ENCODE measurements at places on chromosomes 13 and 19.

DNA sequence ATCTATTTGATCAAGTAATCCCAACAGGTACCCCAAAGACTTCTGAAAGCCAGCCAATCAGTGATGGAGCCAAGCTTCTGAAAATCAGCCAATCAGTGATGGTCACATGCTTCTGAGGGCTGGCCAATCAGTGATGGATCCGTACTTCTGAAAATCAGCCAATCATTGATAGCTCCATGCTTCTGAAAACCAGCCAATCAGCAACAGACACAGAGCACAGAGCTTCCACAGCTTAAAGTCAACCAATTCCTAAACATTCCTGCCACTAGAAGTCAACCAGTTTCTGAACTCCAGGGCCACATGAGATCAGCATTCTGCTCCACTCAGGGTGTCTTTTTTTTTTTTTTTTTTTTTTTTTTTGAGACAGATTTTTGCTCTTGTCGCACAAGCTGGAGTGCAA is 8.2 kb upstream of the HSD17B14 start:
- peak; percentile 49 for DNase-seq

DNA sequence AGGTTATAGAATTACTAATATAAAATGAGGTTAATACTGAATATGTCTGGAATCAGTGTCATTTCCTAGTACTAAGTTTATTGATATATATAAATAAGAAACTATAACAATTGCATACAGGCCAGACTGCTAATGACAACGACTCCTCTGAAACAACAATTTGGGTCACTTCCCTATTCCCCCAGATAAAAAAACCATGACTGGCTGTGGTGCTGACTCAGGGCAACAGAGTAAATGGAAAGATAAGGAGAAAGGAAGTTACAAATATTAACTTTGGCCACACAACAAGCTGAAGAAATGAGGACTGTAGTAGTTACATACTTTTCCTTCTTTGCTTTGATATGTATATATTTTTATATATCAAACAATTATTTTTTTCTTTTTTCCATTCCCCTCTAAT is 263.7 kb upstream of the PCDH9 start:
- no peak for DNase-seq

GRCh38 chr19:1473085-1473851 is 5.7 kb downstream of the C19orf25 start:
- no peak for DNase-seq

- no peak for DNase-seq
Observed at GRCh38 chr13:51004918-51005460, 95.4 kb downstream of the RNASEH2B start.

DNA sequence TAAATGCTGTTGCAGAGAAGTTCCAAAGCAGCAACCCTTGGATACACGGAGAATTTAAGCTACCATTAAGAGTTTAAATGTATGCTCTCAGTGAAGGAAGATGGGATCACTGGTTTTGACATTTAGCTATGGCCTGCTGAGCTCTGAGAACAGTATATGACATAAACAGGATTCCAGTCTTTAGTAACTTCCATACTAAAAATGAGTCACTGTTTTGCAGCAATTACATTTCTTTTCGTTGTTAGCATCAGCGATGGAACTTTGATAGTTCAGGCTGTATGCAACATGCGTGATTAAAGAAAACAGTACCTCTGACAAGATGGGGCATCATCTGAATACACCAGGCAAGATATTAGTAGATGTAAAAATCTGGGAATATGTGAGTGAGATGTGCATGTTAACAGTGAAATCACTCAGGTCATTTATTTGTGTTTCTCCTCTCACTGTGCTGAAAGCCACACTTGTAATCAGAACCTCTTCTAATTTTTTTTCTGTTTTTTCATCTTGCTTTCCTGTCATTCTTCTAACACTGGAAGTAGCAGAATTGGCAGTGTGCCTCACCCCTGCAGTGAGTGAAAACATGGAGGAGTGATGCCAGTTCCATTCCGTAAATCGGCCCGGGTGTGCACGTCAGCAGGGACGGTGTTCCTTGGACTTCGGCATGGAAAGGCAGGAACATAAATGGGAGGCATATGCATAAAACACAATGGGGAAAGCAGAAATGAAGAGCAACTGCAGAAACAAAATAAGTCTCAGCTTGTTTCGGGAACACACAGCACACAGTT is 361.5 kb downstream of the OXGR1 start:
- no peak for DNase-seq

DNA sequence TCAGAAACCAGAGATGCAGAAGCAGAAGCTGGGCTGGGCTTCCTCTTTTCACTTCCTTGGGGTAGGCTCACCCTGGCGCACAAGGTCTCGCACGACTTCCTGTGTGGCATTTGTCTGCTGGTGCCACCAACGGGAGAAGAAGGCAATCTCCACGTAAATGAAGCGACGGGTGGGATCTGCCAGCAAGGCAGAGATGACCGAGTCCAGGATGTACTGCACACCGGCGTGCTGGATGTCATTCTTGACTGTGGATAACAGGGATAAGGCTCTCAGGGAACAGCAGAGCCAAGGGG is 1.3 kb downstream of the MAN2B1 start:
- no peak for DNase-seq

- no peak for DNase-seq
Observed at GRCh38 chr19:12015015-12015752, 20.3 kb downstream of the ZNF433 start.

DNA sequence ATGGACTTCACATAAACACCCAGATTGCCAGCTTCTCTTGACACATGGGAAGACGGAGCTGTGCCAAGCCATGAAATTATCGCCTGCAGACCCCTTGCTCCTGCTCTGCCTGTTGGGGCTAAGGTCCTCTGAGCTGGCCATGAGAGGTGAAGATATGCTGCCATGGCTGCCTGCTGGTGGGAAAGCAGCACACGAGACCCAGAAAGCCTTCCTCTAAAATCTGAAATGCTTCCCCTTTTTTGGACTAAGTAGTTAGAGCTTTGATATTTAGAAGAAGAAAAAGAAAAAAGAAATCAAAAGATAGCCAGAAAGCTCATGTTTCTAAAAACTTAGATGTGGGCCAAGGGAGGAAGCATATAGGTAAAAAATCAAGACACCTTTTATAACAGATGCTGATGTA is 11.2 kb downstream of the WDFY2 start:
- DNase-seq: no peak

GRCh38 chr13:76397413-76397812 is 488.8 kb downstream of the KCTD12 start:
- no peak for DNase-seq

DNA sequence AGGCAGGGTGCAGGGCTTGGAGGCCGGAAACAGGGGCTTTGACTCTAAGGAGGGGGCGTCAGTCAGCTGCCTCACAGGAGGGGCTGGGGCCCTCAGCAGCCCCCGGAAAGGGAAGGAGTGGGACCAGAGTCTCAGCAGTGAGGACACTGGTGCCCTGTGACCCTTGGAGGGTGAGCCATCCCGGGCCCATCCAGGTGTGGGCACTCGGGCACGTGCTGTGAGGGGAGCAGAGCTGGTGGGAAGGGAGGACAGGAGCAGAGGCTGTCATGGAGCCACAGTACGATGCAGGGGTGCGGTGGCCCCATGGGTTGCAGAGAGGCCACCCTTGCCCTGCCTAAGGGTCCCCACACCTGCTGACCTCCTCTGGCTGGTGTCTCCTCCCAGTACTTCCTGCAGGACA is 19.1 kb upstream of the ZNF544 start:
- DNase-seq: no peak

GRCh38 chr13:27201661-27202060 is 30.1 kb upstream of the USP12 start:
- DNase-seq: peak; percentile 22

- peak; percentile 73 for DNase-seq
Observed at GRCh38 chr19:57850553-57851017, 926 bp downstream of the ZNF587 start.

DNA sequence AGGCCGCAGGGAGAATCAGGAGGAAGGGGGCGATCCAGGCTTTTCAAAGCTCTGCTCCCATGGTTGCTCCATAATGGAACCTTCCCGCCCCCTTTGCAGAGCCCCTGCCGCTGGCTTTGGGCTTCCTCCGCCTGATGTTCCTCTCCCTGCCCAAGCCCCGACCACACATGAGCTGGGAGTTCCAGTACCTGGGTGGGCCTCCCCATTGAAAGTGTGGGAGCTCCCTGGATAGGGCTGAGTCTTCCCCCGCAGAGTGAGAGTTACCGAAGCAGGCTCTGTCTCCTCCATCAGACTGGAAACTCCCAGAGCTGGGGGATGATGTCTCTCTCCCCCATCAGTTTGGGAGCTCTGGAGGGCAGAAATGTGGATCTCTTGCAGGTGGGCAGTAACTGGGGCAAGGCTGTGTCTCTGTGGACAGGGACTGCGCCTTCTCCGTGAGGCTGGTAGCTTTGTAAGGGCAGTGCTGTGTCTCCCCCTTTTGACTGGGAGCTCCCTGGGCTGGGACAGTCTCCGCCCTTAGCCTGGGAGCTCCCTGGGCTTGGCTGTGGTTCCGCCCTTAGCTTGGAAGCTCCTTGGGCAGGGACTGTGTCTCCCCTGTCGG is 722 bp downstream of the DCAF15 start:
- DNase-seq: peak; percentile 79

DNA sequence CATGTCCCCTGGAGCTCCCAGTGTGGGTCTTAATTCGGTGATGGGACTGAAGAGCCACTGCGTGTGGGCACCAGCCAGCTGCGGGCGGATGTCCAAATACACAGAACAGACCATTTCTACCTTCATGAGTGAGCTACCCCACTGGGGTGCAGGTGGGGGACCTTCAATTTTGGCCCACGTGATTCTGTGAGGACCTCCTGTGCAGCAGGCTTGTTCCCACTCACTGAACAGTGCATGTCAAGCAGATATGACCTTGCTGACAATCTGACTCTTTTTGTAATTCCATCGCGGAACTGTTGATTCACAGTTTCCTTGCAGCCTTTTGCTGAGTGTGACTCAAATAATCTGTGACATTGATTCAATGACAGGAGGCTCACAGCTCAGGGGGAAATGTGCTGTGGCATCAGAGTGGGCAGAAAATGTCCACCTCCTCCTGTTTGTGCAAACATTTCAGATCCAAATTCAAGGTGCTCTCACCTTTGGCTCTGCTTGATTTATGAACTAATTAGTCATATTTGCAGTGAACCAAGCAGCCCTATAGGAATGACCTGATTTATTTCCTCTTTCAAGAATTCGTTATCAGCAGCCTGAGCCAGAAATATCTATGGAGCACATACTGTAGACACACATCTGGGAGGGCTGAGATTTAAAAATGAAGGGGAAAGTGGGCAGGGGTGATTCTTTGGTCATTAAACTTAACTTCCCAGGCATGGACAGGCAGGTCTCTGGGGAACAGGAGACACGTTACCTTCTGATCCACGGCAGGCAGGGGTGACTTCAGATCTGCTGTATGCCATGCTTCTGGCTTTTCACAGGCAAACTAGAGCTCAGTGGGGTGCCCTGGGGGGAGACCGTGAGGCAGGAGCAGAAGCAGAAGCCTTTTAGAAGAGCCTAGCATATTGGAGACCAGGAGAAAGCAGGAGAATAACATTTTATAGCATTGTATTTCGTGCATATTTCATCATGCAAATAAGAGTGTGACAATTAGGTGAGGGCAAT is 170.0 kb upstream of the KL start:
- DNase-seq: no peak

DNA sequence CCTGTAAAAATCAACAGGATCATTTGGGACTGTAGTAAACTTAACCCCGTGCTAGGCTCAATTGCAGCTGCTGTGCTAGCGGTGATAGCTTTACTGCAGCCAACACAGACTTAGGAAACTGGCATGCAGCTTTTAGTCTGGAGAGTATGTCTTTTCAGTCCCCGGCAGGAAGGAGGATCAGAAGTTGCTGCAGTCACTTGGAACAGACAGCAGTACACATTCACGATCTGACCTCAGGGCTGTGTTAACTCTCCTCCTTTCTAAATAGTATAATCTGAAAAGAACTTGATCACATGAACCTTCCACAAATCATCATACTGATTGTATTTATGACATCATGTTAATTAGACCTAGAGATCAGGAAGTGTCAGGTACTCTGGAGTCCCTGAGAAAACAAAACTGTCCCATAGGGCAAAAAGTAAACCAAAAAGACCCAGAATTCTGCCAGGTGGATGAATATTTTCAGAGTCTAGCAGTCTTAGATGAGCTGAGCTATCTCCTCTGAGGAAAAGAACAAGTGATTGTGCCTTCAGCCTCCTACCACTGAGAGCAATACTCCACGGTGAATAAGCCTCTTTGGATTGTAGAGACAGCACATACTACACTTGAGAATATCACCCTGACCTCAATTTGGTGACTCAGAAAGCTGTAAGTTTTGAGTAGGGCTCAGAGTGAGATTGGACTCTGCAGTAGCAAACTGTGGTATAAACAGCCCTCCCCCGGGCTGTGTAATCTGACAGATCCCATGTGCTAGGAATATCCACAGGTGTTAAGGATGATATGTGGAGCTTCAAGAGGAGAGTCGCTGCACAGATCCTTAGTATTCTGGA is 181.0 kb upstream of the GPR12 start:
- DNase-seq: peak; percentile 45

DNA sequence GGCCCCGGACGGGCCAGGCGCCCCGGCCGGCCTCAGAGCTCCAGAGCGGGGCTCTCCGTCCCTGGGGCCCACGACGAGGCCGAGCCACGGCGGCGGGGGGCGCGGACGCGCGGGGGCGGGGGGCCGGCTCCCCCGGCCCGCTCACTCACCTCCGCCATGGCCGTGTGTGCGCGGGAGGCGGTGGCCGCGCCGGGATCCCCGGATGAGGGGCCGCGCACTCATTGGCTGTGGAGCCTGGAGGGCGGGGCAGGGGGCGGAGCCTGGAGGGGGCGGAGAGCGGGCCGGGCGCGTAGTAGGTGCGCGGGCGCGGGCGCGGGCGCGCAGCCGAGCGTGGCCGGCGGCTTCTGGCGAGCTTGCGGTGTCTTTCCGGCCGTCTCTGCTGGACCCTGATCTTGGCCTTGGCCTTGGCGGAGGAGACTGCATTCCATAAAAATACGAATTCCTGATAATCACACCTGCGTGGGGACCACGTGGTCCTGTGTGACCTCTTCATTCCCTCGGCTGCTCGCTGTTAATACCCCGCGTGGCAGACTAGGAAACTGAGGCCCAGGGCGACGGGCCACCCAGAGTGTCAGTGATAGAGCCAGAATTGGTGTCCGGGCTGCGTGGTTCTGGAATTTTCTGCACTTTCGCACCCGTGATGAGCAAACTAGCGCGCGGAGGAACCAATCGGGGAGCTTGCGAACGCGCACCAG is at the start of gene MIER2:
MIER2 (minus strand) TSS at position 172 of the 695 bp plus-strand sequence; CDS start at position 158, 14 bp downstream.
- peak; percentile 76 for DNase-seq

Data from epithelial cell of esophagus (primary cell).